ENCODE measurements at places on chromosomes 6 and 20.

GRCh38 chr20:1371202-1371782 is 21.6 kb downstream of the FKBP1A start:
- DNase-seq, result no peak

GRCh38 chr6:149433881-149434280 is 33.8 kb downstream of the SUMO4 start:
- no peak for DNase-seq

DNA sequence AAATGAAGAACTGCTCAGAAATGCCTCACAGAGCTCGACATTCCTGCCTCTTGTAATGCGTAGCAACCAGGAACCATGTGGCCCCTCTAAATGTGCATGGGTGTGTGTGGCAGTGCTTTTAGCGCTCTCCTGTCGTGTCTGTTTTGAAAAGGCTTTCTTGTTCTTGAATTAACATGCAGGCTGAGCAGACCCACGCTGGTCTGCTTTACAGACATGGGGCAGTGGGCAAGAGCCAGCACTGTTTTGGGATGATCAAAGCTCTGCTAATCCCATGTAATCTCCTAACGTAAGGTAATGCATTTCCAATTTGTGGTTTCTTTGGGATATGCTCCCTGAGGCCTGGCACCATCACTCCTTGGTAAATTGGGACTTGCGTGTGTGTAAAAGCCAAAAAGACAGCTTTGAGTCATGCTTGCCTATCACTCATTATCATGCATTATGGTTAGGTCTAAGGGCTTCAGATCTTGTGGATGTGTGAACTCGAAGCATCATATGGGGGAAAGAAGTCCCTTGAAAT is 11.8 kb downstream of the RIPOR2 start:
- no peak for DNase-seq

DNA sequence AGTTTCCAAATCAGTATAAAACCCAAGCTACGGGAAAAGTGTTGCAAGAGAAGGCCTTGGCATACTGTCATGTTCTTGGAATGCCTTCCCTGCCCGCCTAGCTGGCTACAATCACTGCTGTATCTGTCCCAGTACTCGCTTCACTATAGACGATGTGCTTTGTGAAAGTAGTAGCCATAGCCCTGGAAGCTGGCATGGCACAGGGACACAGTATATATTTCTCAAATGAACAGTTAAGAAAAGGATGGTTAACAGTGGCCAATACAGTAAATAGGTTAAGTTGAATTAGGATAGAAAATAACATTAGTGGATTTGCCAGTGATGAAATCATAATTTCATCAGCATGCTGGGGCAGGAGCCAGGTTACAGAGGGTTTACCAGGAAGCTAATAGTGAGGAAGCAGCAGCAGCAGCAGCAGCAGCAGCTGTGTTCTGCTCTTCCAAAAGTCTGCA is 499.3 kb downstream of the CDKAL1 start:
- no peak for DNase-seq

- DNase-seq, result no peak
Measured at GRCh38 chr6:105855433-105855832, 230.7 kb upstream of the PRDM1 start.

GRCh38 chr20:52809003-52809402 is 163.2 kb upstream of the TSHZ2 start:
- DNase-seq, result no peak

- no peak for DNase-seq
Measured at GRCh38 chr20:49460916-49461315, 21.6 kb downstream of the KCNB1 start.

GRCh38 chr6:6590530-6590929 is 2.0 kb downstream of the LY86 start:
- DNase-seq, result no peak

DNA sequence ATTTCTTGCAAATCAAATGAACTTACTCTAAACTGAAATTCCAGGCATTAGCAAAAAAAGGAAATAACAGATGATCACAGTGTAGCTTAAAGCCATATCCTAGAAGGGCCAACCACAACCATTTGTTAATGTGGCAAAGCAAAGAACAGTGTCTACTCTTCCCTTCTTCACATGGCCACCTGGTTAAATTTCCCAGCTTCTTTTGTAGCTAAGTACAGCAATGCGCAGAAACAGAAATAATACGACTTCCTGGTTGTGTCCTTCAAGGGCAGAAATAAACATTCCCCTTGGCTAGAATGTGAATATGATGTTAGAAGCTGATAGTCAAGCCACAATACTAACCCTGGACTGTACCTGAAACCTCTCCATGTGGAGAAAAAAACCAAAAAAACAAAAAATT is 9.6 kb downstream of the SNX3 start:
- DNase-seq, result no peak

GRCh38 chr20:46323557-46323956 is 15.3 kb upstream of the CDH22 start:
- DNase-seq, result no peak

- no peak for DNase-seq
Measured at GRCh38 chr6:101351173-101351572, 42.3 kb upstream of the GRIK2 start.

DNA sequence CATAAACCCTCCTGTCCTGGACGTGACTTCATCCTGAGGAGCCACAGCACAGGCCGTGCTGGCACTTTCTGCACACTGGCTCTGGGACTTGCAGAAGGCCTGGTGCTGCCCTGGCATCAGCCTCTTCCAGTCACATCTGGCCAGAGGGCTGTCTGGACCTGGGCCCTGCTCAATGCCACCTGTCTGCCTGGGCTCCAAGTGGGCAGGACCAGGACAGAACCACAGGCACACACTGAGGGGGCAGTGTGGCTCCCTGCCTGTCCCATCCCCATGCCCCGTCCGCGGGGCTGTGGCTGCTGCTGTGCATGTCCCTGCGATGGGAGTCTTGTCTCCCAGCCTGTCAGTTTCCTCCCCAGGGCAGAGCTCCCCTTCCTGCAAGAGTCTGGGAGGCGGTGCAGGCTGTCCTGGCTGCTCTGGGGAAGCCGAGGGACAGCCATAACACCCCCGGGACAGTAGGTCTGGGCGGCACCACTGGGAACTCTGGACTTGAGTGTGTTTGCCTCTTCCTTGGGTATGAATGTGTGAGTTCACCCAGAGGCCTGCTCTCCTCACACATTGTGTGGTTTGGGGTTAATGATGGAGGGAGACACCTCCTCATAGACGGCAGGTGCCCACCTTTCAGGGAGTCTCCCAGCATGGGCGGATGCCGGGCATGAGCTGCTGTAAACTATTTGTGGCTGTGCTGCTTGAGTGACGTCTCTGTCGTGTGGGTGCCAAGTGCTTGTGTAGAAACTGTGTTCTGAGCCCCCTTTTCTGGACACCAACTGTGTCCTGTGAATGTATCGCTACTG is 22.0 kb upstream of the PYGB start:
- no peak for DNase-seq

DNA sequence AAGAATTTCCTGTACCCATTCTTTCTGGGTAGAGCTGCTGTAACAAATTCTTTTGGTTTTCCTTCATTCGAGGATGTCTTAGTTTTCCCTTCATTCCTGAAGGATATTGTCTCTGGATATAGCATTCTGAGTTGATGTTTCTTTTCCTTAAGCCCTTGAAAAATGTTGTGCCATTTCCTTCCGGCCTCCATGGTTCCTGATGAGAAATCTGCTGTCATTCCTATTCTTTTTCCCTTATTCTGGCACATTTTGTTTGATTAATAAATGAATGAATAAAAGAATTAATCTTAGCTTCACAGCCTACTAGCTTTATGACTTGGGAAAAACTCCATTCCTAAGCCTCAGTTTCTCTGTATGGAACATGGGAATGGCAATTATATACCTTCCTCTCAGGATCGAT is 173.1 kb downstream of the EYA2 start:
- no peak for DNase-seq

GRCh38 chr6:21494505-21494904 is 99.0 kb upstream of the SOX4 start:
- DNase-seq, result no peak

DNA sequence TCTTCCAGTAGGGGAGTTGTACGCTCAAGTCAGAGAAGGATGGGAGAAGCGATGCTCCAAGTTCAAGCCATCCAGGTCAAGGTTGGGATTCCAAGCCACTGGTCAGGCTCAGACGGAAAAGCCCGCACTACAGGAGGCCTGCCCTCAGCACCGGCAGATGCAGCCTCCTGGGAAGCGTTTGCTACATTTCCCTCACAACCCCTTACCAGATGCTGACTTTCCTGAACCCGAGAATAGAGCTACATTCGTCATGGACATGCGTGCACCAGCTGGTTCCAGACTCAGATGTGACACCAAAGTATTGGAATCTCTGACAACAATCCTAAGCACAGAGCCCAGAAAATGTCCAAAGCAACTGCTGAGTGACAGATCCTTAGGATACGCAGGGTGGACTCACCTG is 174.8 kb downstream of the SASH1 start:
- DNase-seq, result no peak

GRCh38 chr20:39398656-39399055 is 436.5 kb downstream of the DHX35 start:
- DNase-seq, result no peak

GRCh38 chr6:168734523-168734922 is 293.5 kb downstream of the SMOC2 start:
- DNase-seq, result no peak

GRCh38 chr20:56278196-56278595 is 29.7 kb downstream of the MC3R start:
- DNase-seq, result no peak

GRCh38 chr20:51745804-51746203 is 22.4 kb downstream of the ATP9A start:
- no peak for DNase-seq

DNA sequence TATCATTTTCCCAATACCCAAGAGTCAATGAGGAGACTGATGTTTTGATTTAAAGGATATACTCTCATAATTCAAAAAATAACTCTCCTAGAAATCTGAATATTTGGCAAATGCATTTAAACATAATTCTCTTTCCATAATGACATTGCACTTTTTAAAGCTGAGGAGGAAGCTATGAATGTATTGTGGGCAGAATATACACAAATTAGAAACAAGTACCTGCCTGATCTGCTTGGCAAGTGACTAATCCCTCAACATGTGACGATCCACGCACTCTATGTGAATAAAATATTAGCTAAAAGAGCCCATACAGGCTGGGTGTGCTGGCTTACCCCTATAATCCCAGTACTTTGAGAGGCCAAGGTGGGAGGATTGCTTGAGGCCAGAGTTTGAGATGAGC is 88.3 kb upstream of the CCDC28A start:
- no peak for DNase-seq

GRCh38 chr6:111220383-111221031 is 133.2 kb downstream of the SLC16A10 start:
- DNase-seq, result no peak
